ENCODE measurements at places on chromosomes 2 and 18.

- no peak for DNase-seq
Measured at GRCh38 chr2:83051538-83052170, 1407.4 kb downstream of the SUCLG1 start.

GRCh38 chr2:1824202-1824905, 80.0 kb upstream of the PXDN start:
- no peak for DNase-seq

GRCh38 chr2:152501666-152502065, 166.7 kb downstream of the FMNL2 start:
- DNase-seq: no peak

DNA sequence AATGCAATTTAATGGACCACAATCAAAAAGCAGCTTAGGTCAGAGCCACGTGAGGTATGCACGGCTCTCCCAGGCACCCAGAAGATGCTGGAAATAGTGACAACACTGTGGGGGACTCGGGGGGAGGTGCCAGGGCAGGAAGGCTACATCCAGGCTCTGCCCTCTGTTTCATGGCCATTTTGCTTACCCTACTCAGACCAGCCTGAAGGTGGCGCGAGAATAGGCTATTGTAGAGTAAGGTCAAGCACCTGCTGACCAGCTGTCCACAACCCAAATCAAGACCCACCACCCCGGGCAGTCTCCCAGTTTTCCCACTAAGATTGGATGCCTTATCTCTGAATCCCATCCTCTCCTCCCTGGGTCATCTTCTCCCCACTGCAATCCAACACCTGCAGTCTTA, 115.7 kb downstream of the VIT start:
- DNase-seq: no peak

DNA sequence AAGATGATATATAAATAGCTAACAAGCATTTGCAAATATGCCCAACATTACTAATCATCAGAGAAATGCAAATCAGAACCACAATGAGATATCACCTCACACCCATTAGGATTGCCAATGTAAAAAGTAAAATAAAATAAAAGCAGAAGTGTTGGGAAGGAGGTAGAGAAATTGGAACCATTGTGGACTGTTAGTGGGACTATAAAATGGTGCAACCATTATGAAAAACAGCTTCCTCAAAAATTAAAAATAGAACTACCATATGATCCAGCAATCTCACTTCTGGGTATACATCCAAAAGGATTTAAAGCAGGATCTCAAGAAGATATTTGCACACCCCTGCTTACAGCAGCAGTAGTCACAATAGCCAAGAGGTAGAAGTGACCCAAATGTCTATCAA, 99.8 kb upstream of the DAPL1 start:
- DNase-seq: no peak

- DNase-seq: no peak
Measured at GRCh38 chr2:134791616-134792015, 46.8 kb upstream of the ACMSD start.

DNA sequence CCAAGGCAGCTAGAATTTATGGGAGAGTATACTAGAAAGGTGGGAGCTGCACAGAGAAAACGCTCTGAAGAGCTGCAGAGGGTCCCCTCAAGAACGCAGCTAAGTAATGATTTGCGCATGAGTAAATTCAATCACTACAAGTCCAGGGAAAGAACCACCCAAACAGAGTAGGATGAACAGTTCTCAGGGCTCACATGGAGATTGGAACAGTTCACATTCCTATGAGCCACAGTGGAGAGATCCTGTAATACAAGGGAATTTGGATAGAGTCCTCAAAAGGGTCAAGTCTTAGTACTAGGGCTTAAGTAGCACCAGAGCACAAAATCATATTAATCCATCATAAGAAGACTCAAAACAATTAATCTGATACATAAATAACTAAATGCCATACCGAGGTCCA, 12.7 kb downstream of the OLA1 start:
- DNase-seq: no peak

- no peak for DNase-seq
Measured at GRCh38 chr2:55875434-55876135, 48.0 kb downstream of the EFEMP1 start.

DNA sequence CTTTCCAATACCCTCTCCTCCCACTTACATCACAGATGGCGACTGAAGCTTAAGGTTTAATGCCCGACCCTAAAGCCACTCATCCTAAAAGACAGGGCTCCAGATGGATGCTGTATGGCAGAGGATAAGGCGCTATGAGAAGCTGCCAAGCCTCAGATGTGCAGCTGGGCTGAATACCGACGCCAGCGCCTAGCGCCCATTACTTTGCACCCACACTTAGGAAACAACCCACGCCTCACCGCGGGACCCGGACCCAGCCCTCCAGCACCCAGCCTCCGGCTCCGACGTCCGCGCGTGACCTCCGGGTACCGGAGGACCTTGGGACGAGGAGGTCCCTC, 335 bp downstream of the TRAK2 start:
- DNase-seq: no peak
